D721Med (cell line): ENCODE measurements at places on chromosomes 7 and 10.

DNA sequence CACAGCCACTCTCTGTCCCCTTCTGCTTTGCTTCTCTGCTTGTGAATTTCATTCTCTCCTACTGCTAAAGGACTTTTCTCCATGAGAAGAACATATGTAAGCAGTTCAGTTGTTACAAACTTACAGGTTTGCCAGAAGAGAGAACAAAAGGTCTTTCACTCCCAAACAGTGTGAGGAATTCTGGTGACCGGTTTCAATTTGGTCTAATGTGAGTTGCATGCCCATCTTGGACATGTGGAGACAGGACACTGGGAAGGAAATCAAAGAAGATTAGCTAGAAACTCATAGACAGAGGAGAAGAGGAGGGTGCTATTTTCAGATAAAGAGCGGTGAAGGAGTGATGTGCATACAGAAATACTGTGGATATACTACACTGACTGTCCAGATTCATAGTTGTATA is 209.5 kb upstream of the INHBA start:
- no peak for DNase-seq

- no peak for DNase-seq
These were observed 553.6 kb downstream of the TCERG1L start for GRCh38 chr10:130757821-130758489.

DNA sequence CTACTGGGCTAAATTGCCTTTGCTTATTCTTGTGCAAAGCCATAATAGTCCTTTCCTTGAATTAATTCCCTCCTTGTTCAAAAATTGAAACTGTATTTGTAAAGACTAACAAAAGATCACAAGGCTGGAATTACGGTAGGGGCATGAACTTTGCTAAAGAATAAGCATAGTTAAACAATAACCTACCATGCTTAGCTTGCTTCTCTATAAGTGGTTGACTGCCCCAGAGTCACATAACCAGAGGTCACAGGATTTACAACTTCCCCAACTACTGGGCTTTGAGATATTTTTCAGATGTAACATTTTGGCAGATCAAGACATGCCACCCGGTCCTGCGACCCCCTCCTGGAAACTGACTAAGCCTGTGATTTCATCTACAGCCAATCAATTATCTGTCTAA is 181.4 kb downstream of the GPAM start:
- no peak for DNase-seq

DNA sequence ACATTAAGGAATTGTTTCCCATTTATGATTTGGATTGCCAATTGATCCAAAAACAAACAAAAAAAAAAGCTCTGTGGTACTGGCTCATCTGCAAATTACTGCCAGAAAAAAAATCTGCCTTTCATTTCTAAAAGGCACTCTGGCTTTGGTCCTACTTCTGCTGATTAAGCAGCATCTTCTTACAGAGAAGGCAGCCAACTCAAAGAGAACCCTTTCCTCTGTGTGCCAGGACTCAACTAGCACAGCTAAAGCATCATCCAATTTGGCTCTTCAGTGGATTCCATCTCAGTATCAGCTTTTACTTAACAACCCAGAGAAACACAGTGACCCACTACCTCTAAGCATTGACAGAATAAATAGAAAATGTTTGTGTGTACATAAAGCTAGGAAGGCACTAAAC is 80.6 kb downstream of the GSAP start:
- DNase-seq = no peak

- DNase-seq = no peak
These were observed 209.4 kb downstream of the CELF2 start for GRCh38 chr10:11227103-11227502.

- no peak for DNase-seq
These were observed 326.6 kb downstream of the PHF14 start for GRCh38 chr7:11300241-11300640.

- no peak for DNase-seq
These were observed 129.5 kb downstream of the PLXNA4 start for GRCh38 chr7:132446666-132447278.

- no peak for DNase-seq
These were observed 125.9 kb downstream of the HIPK2 start for GRCh38 chr7:139651914-139652313.

GRCh38 chr7:16912540-16912939 is 30.8 kb upstream of the AGR3 start:
- DNase-seq = no peak

DNA sequence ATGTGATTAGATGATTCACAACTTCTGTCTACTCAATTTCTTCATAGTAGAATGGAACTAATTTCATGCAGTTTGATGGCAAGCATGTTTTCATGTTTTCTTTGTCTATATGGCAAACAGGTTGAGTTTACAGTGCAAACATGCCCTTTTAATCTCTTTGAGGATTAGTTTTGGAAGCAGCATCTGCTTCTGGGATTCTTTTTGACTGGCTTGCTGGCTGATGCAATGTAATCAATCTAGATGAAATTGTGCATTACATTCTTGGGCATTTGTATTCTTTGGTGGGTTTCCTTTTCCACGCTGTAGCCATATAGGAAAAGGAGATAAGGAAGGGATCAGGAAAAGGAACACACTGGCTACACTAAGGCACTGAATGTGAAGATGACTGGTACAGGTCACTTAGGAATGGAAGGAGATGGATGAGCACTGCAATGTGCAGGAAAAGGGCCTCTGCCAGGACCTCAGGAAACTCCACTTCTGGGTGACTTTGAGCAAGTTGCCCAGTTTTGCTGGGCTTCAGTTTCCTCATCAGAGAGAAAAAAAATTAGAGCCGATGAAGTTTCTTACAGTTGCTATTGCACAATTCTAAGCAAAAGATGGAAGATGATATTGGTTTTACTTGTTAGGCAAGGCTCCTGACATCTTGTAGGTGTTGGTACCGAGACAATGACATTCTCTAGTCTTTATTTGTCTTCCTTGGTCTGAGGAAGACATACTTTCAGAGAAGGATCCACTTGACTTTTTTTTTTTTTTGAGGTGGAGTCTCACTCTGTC is 269.1 kb downstream of the SUGCT start:
- DNase-seq = no peak

GRCh38 chr10:69562731-69563254 is 10.4 kb downstream of the NEUROG3 start:
- no peak for DNase-seq

DNA sequence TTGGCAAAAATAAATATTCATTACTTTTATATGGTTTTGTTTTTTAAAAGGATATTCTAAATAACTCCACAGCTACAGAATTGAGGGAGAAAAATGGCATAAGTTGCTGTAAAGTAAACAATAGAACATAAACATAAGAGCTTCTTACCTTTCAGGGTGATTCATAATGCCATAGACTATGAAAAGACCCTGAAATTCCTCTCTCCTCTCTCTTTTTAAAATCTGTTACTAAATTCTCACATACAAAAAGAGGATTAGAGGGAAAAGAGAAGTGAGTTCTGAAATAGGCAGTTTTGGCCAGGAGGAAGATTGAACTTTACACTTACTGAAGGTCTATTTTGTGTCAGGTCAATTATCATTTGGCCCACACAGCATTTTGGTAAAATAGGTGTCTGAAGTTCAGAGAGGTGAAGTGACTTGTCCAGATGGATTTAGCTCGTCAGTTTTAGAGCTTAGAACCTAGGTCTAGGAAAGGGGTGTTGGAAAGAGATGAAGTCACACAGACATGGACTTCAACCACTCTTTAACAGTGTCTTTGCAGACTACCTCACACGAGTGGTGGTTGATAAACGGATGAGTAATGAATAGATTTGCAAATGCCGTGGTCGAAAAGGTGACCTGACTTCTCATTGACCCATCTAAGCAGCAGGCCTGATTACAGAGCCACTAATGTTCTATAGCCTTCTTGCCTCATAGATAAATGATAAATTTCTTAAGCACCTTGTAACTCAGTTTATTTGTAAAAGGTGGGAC is 190.6 kb upstream of the CCDC6 start:
- no peak for DNase-seq

DNA sequence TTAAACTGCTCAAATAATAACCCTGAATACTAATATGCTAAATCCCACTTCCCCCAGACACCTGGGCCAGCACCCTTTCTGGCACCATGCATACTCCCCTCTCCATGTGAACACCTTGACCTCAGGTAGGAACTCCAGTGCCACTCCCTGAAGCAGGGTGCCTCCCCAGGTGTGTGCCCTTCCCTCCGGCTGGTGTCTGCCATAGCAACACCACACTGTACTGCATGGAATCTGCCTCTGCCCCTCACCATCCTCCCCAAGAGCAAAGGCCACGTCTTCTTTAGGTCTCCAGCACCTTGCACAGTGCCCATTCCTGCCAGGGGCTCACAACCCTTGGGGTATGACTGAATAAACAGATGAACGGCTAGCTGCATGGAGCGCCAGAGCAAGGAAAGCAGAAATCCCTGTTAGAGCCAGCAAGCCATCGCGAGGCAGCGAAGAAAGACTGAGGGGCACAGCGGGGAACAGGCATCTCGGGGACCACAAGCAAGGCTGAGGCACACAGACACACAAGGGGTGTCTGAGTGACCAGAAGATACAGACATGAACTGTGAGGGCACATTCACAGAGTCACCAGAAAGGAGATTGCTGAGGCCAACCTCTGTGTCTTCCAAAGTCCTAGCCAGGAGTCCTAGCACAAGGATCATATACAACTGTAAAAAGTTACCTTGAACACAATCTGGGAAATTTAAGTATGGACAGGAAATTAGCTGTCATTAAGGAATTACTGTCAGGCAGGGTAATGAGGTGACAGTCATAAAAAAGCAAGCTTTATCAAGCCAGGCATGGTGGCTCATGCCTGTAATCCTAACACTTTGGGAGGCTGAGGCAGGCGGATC is 25.7 kb downstream of the COBL start:
- no peak for DNase-seq

GRCh38 chr7:74420006-74420405 is 33.7 kb upstream of the GTF2IRD1 start:
- no peak for DNase-seq

GRCh38 chr10:3693022-3693697 is 91.8 kb downstream of the KLF6 start:
- peak; percentile 36 for DNase-seq

DNA sequence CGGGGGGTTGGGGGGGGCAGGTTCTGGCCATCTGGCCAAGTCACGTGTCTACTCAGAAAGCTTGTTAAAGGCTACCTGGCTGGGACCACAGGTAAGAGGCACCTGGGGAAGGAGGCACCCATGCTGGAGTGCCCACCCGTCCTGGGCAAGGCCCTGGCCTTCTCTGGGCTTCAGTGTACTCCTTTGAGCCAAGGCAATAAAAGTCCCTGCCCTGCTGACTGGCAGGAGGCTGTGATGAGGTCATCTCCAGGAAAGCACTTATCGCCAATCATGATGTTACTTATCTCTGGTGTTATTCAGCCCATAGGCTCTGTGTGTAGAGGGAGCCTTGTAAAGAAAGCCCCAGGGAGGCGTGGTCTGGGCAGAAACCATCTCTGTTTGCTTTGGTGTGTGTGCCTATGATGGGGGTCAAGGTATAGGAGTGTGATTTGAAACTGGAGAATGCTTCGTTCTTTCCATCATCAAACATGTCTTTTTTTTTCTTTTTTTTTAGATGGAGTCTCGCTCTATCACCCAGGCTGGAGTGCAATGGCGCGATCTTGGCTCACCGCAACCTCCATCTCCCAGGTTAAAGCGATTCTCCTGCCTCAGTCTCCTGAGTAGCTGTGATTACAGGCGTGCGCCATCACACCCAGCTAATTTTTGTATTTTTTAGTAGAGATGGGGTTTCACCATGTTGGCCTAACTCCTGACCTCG is 2.5 kb upstream of the CLDN4 start:
- DNase-seq = no peak

GRCh38 chr10:804787-805619 is 115.5 kb upstream of the DIP2C start:
- no peak for DNase-seq

DNA sequence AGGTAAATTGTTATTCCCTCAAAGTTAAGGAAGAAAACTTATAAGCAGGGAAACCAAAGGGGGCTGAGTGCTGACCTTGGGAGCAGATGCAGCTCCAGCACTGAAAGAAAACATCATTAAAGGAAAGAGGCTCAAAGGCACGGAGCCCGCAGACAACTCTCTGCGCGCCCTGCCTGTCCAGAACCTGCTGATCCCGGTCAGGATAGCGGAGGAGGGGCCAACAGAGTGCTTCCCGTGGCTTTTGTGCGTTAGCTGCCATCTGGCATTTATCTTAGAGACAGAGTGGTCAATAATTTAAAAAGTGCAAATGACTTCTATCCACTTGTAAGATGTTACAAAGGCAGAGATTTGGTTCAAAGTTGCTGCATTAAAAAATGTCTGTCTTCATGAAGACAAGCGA is 162.1 kb downstream of the FANK1 start:
- DNase-seq = no peak

DNA sequence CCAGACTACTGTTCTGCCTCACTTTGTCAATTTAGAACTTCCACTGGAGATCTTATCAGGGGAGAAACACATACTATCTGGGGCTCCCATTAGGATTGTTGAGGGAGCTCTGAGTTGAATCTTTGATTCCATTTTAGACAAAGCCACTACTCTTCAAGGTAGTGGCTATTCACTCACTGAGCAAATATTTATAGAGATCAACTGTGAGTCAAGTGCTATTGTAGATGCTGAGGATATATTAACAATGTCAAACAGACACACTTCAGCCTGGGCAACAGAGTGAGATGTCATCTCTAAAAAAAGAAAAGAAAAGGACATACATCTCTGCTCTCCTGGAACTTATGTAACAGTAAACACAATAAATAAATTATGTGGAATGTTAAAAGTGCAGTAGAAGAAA is 315.3 kb downstream of the PTEN start:
- DNase-seq = no peak

DNA sequence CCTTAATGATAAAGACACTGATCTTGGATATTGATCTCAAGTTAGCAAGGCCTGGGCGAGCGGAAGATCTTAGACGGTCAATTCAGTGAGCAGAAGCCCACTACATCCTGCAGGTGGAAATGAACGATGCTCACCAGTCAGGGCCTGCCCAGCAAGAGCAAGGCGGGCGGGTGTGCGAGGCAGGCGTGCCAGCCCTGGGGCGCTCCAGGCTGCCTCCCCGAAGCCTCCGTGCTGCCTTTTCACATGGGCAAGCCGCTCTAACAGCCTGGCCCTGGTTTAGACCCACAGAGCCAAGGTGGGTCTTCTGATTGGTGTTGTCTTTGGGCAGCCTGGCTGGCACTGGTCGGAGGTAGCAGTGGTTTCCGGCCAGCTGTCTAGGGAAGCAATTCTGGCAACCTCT is 475.1 kb upstream of the FOXK1 start:
- no peak for DNase-seq

- DNase-seq = no peak
These were observed 205.0 kb downstream of the DIP2C start for GRCh38 chr10:484441-484924.

DNA sequence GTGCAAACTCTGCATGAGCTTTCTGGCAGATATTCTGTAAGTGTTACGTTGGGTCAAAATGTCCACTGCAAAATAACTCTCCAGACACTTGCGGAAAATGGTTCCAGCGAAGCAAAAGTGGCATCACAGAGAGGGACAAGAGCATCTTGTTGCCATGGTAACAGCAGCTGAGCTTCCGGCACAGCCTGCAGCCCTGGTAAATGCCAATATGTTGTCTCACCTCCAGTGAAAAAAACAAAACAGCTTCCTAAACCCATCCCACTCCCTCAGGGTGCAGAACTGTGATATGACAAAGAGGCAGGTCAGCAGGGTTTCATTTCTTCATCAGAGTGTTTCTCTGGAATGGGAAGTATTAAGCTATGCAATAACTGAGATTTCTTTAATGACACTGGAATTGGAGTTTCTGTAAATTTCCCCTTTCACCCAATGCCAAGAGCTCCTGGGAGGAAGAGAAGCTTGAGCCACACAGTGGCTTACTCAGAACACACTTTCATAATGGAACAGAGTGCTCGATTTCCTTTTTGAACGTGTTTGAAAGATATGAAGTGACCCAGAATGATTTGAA is 65.6 kb downstream of the FOXI2 start:
- no peak for DNase-seq

GRCh38 chr7:140675726-140676125 is 3.0 kb downstream of the ADCK2 start:
- DNase-seq = no peak
